COR-L47 (cell line): ENCODE measurements at places on chromosomes 5 and 9.

GRCh38 chr9:137317021-137317717 is 15.1 kb upstream of the NRARP start:
- no peak for DNase-seq

DNA sequence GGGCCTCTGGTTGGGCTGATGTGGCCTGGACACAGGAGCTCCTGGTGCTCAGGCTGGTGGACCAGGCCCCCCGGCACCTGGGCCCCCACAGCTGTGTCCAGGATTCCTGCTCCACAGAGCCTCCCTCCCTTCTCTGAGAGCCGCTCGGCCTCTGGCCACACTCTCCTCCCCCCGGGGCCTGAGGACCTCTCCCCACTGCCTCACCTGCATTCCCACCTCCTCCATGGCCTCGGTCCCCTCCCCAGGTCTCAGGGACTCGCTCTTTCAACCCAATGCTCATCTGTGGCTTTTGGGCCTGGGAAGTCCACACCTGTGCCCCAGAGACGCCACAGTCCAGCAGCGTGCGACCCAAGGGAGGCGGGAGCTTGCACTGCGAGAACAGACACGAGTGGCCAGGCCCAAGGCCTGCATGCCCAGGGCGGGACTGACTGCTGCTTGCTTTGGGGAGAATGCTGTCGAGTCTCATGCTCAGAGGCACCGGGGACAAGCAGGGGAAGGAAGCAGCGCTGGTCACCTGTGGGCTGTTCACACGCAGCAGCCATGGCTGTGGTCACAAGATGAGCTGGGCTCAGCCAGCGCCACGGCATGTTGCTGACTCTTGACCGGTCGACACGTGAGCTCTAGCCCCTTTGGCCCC is 14.6 kb downstream of the PAEP start:
- DNase-seq = no peak

- no peak for DNase-seq
Measured at GRCh38 chr5:150211156-150212030, 21.5 kb downstream of the SLC6A7 start.

GRCh38 chr5:1366514-1366913 is 21.6 kb upstream of the CLPTM1L start:
- DNase-seq = no peak

- no peak for DNase-seq
Measured at GRCh38 chr5:17147170-17147569, 70.3 kb upstream of the BASP1 start.

- no peak for DNase-seq
Measured at GRCh38 chr9:92980085-92980745, 32.9 kb downstream of the FGD3 start.

GRCh38 chr5:111248571-111248970 is 24.4 kb downstream of the CAMK4 start:
- no peak for DNase-seq

DNA sequence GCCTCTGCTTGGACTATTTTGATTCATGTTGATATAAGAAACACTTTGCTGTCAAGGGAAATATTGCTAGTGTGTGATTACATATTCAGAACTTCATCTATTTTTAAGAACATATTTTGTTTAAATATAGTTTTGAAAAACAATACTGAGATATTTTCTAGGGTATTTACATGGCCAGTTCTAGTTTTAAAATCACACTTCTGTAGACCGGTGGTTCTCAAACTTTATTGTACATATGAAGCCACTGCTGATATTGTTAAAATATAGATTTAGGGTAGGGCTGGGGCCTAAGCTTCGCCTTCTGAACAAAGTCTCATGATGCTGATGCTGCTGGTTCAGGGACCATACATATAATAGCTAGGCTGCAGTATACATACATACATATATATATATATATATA is 1000.0 kb downstream of the PTPRD start:
- no peak for DNase-seq
